ENCODE measurements at places on chromosomes 2 and 18.

- no peak for DNase-seq
Observed at GRCh38 chr2:240777456-240778212, 42.4 kb downstream of the KIF1A start.

DNA sequence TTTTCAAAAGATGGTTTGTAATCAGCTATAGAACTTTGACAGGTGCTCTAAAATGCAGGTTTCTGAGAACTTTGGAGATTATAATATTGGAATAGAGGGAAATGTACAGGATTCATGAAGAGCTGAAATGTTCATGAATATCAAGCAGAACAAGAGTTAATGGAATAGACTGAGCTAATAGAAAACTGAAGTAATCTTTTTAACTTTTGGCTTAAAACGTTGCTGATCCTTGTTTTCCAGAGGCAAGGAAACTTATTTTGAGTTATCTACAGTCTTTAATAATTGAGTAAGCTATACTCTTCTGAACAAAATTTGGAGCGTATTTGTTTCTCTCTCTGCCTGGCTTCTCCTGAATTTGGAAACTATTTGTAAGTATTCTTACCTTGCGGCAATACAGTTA is 10.8 kb upstream of the IL18RAP start:
- DNase-seq: no peak

- no peak for DNase-seq
Observed at GRCh38 chr2:86042256-86043168, 63.2 kb downstream of the POLR1A start.

DNA sequence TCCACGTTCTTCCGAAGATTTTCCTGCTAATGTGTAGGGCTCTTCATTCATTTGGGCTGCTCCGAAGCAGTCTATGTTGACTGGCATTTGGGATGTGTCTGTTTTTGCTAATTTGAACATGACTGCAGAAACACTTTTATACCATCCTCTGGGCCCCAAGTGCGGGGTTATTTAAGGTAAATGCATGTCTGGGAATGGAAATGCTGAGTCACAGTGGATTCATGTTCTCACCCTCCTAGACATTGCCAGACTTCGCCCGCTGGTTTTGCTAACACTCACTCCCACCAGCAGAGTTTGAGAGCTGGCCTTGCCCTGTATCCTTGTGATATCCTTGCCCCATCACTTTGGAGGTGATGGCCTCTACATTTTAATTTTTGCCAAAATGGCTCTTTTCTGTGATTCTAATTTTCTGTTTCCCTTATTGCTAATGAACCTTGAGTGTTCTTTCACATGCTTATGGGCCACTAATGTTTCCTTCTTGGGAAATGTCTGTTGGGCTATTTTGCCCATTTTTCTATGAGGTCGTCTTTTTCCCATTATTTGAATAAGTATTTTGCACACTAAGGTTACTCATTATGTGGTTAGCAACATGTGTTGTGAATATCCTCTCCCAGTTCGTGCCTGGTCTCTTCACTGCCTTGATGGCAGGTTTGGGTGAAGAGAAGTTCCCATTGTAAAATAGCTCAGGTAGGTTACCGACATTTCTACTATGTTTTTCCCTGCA is 204.1 kb downstream of the GLI2 start:
- DNase-seq: no peak

DNA sequence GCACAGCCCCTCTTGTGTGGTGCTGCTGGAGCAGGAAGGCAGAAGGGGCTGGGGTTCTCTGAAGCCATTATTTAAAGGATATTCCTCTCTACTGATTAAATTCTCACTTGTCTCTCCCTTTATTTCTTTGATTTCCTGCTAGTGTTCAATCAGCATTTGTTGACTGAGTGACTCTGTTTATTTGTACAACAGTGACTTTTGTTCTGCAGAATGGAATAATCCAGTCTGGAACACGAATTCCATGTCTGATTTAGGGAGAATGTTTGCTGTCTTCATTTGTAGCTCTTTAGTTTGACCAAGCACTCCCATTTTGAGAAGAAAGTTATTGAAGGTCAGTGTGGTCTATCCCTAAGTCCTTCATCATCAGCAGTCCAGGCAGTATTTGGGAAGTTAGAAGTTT is 141.2 kb downstream of the SETBP1 start:
- no peak for DNase-seq

- DNase-seq: no peak
Observed at GRCh38 chr2:59029058-59029457, 787.9 kb upstream of the FANCL start.

GRCh38 chr18:72391951-72392350 is 152.2 kb downstream of the CBLN2 start:
- no peak for DNase-seq

- DNase-seq: no peak
Observed at GRCh38 chr2:47218899-47219525, 63.9 kb upstream of the STPG4 start.

DNA sequence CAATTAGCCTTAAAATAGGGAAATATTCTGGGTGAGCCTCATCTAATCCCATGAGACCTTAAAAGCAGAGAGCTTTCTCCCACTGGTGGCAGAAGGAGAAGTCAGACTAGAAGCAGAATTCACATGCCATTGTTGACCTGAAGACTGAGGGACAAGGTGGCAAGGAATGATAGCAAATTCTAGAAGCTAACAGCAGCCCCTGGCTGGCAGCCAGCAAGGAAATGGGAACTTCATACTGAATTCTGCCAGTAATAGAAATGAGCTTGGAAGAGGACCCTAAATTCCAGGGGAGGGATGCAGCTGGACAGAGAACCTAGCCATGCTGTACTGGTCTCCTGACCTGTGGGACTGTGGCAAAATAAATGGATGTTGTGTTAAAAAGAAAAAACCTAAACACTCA is 19.5 kb downstream of the B3GNT7 start:
- DNase-seq: no peak

GRCh38 chr2:49917654-49918053 is 763.3 kb upstream of the FSHR start:
- DNase-seq: no peak

GRCh38 chr2:112817082-112817689 is 19.4 kb downstream of the IL1B start:
- no peak for DNase-seq

DNA sequence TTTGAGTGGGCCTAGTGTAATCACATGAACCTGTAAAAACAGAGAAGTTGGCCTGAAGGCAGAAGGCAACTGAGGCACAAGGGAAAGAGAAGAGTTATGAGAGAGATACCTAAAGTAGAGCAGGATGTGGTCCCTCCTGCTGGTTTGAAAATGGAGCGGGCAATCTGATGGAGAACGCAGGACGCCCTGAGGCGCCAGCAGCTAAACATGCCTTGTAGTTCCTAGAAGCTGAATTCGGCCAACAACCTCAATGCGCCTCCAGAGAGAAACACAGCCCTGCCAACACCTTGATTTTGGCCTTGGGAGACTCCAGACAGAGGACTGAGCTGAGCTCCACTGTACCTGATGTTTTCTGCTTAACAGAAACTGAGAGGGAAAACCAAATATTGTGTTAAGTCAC is 469.9 kb downstream of the SOCS6 start:
- DNase-seq: no peak

- DNase-seq: no peak
Observed at GRCh38 chr2:185471441-185471840, 267.2 kb upstream of the FSIP2 start.

DNA sequence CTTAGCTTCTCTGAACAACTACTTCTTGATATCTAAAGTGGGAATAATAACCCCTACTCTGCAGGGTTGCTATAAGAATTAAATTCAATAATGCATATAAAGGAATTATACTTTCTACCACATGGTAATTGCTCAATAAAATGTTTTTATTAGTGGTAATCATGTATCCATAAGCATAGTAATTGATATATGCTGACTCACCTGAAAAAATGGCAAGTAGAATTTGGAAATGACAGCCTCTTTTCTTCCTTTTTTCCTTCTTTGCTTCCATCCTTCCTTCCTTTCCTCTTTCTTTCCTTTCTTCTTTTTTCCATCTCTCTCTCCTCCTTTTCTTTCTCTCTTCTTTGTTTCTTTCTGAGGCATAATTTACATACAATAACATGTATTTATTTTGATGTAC is 65.3 kb downstream of the DPP10 start:
- no peak for DNase-seq

- DNase-seq: no peak
Observed at GRCh38 chr2:3396920-3397559, 17.5 kb downstream of the TRAPPC12 start.

GRCh38 chr2:151217343-151217742 is 44.3 kb downstream of the RBM43 start:
- no peak for DNase-seq

- DNase-seq: no peak
Observed at GRCh38 chr2:88856409-88857135, 165.1 kb downstream of the RPIA start.

DNA sequence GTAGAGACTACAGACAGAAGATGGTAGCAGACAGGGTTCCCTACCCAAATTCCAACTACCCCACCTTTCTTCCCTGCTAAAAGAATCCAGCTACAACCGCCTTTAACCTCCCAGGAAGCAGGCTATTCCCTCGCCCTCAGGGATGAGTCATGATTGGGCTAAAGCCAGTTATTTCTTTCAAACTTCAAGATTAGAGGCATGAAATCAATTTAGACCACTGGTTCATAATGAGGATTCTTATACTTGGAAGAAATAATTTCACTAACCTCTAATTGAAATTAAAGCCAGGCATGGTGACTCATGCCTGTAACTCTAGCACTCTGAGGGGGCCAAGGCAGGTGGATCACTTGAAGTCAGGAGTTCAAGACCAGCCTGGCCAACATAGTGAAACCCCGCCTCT is 20.0 kb downstream of the TRIP12 start:
- DNase-seq: no peak

- no peak for DNase-seq
Observed at GRCh38 chr2:236712961-236713673, 143.5 kb downstream of the ACKR3 start.

GRCh38 chr2:238938003-238938400 is 90.1 kb downstream of the TWIST2 start:
- DNase-seq: no peak

DNA sequence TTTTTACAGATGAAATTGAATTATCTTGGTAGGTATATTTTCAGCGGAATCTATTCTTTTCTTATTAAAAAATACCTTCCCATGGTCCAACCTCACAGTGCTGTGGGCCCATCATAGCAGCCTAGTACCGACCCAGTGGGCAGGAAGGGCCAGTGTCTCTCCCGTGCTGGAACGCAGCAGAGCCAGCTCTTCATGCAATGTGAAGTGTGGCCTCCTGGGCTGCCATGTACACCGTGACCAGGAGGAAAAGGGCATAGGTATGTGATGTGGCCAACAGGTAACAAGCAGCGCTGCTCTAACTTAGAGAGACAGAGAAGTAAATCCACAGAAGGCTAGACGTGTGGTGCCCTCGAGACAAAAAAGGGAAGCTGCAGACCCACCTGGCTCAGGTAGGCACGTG is 221.1 kb upstream of the SALL3 start:
- DNase-seq: no peak

GRCh38 chr2:17634997-17635396 is 94.5 kb downstream of the VSNL1 start:
- DNase-seq: no peak

GRCh38 chr18:48940854-48941611 is 9.7 kb downstream of the SMAD7 start:
- no peak for DNase-seq

GRCh38 chr2:228731517-228731916 is 539.6 kb downstream of the PID1 start:
- no peak for DNase-seq

GRCh38 chr2:24046599-24046929 is 627 bp downstream of the WDCP start:
- no peak for DNase-seq

GRCh38 chr2:235106874-235107639 is 155.2 kb downstream of the SH3BP4 start:
- peak; percentile 48 for DNase-seq

GRCh38 chr2:127080938-127081755 is 25.8 kb downstream of the BIN1 start:
- peak; percentile 76 for DNase-seq

DNA sequence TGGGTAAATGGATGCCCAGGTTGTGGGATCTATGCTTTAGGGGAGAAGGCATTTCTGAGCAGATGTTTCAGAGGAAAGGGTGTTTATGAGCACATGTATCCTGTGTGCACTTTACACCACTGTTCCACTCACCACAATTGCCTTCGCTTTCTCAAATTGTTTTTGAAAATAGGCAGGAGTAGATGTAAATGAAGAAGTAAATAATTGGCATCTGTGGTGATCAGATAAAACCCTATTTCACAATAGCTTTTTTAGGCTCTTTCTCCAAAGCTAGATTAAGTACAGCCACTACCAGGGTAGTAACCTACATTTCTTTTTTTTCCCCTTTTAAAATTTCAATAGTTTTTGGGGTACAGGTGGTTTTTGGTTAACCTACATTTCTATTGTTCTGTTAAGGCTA is 40.6 kb downstream of the TMEM178A start:
- no peak for DNase-seq

GRCh38 chr2:120552800-120553481 is 182.7 kb upstream of the GLI2 start:
- peak; percentile 56 for DNase-seq

DNA sequence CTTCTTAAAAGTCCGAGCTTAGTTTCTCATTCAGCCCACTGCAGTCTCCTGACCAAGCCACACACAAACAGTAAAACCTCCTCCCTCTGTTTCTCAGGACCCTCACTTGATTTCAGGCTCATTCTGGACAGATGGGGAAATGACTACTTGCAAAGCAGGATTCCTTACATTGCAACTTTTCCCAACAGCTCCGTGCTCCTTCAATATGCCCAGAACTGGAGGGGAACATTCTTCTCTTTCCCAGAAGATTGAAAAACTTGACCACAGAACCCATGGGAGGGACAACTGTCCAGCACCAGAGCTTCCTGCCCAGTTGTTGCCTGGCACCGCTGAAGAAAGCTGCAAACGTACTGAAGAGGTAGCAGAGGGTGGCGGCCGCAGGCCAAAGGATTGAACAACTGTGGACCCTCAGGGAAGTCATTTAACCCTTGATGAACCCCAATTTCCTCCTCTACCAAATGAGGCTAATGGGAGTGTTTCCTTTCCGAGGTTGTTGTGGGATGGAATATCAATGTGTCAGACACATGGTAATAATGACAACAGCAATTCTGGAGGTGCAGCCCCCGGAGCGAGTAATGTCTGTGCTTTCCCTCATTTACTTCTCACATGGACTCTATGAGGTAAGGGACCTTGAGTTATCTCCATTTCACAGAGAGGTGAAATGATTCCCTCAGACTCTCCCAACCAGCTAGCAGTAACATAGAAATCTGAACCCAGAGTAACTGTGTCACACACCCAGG is 25.0 kb downstream of the BCL11A start:
- no peak for DNase-seq

DNA sequence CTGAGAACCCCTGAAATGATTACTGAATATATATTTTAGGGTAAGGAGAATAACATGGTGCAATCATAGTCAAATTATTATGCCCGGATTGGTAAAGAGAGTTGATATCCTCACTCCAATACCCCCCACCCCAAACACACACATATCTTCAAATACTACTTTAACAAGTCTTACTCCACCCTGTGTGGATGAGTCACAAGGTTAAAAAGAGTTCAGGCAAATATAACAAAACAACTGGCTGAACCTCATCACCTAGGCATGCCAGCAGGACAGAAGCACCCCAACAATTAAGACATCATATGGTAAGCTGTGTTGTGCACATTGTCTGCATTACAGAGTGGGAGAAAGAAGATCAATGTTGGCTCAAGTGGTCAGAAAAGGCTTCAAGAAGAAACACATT is 857.4 kb downstream of the TDRD15 start:
- DNase-seq: no peak

- DNase-seq: no peak
Observed at GRCh38 chr2:42566837-42567321, 1.6 kb upstream of the MTA3 start.

Measured in GM10248 (cell line).